Left ventricle myocardium inferior (tissue), 1 donor: ENCODE measurements at places on chromosomes 5 and 9. TPM values are rescaled to one million over a fixed set of nuclear protein-coding genes. Genes with fewer than 3 reads are reported as not detected.

GRCh38 chr5:122999947-123000563 lies 36.5 kb downstream of the PPIC start:
- DNase-seq = no peak

GRCh38 chr9:8429768-8430167 lies 630.2 kb upstream of the DMAC1 start:
- DNase-seq = no peak

DNA sequence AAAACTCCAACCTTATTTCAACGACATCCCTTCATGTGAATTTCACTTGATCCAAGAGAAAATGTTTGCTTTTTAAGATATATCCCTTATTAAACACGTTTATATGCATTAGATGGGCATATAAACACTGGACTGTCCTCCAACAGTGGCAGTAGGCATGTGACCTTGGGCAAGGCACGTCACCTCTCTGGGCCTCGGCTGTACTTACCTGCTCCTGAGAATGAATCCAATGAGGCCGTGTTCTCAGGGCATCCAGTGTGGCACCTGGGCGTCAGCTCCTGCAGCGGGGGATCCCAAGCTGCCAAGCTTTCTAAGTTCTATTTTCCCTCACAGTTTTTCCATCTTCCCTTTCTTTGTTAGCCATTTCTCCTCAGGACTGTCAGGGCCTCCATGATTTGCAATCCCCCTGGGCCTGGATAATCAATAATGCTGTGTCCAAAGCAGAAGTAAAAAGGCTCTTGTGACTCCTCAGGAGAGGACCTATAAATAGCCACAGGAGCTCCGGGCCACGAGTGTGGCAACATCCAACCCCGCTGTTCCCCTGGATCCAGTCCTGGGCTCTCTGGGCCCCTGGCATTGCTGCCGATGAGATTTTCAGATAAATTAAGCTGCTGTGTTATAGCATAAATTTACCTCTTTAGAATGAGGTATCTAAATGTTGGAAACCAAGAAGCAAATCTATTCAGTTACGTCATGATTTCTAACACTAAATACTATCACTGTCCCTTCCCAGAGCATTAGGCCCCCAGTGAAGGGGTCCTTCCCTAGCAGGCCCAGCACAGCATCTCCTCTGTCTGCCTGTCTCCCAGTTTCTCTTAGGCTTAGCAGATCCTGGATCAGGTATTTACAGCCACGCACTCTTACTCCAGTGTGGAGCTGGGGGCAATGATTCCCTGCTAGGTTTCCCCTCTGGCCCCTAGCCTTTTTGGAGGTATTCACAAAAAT lies 76.8 kb downstream of the PTPN3 start:
- DNase-seq = peak; percentile 39

- no peak for DNase-seq
Measured at GRCh38 chr9:89911721-89912604, 307.2 kb downstream of the GADD45G start.

NPDC1 gene
- 63.9 TPM for total RNA-seq
